ENCODE measurements at places on chromosomes 16 and 17. TPM values are rescaled to one million over a fixed set of nuclear protein-coding genes. Genes with fewer than 3 reads are reported as not detected.
A peak's percentile ranks its signal among the peaks of the same experiment; 100 is the strongest.

- H3K27me3 ChIP-seq: peaks cover 2% of the 10 kb centered on the region
- no peak overlapping the region for H3K27ac ChIP-seq
- no peak overlapping the region for H3K4me3 ChIP-seq
- H3K4me1 ChIP-seq: no peaks in the 10 kb centered on the region
- H3K36me3 ChIP-seq: no peaks in the 10 kb centered on the region
Measured at GRCh38 chr17:14321980-14322776, 21.3 kb downstream of the HS3ST3B1 start.

DNA sequence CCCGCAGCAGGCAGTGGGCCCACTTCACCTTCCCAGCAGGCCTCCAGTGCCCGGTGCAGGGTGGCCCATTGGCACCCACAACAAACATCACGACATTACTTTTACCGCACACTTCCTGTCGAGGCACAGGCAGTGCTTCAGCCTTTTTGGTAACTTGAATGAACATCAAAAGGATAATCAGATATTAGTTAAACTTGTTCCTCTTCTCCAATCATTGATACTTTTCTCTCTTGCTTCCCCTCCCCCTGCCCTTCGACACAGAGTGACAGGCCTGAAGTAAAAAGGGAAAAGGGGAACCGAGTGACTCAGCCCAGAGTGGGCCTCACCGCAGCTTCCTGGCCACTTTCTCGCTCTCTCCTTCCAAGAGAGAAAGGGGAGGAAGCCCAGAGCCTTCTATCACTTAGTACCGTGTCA is 507.0 kb downstream of the MAF start:
- H3K27ac ChIP-seq: no peak overlapping the region
- no peak overlapping the region for H3K4me3 ChIP-seq
- DNase-seq: no peak
- no peaks in the 10 kb centered on the region for H3K36me3 ChIP-seq
- no peaks in the 10 kb centered on the region for H3K27me3 ChIP-seq
- H3K4me1 ChIP-seq: peaks cover 6% of the 10 kb centered on the region

The KRTAP4-4 gene
- polyA plus RNA-seq: not detected

DNA sequence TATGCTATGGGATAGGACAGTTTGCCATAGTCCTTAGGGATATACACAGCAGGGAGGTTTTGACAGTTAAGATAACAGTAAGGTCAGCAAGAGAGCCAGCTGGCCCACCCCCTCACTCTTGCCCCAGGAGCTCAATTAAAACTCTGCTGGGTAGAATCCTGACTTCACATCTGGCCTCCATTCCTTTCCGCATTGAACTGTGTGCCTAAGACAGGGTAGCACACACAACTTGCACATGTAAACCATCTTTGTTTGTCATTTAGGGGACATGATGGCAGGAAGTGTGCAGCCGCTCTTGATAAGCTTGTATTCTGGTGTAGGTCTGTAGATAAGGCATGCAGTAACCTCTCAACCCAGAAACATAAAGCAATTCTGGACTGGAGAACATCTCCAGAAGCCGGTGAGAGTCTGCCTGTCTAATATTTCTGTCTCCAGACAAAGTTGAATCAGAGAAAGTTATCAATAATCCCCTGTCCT is 5.2 kb downstream of the MINK1 start:
- no peaks in the 10 kb centered on the region for H3K36me3 ChIP-seq
- no peaks in the 10 kb centered on the region for H3K27me3 ChIP-seq
- H3K4me3 ChIP-seq: no peak overlapping the region
- peaks cover 15% of the 10 kb centered on the region for H3K4me1 ChIP-seq
- no peak for DNase-seq

The SLC6A2 gene
- polyA plus RNA-seq: not detected

The CCDC200 gene
- polyA plus RNA-seq: 0.14 TPM

- DNase-seq: no peak
- peaks cover 2% of the 10 kb centered on the region for H3K27me3 ChIP-seq
- no peaks in the 10 kb centered on the region for H3K4me1 ChIP-seq
- no peak overlapping the region for H3K27ac ChIP-seq
- no peak overlapping the region for H3K4me3 ChIP-seq
- H3K36me3 ChIP-seq: no peaks in the 10 kb centered on the region
Measured at GRCh38 chr17:36761203-36761950, 160.0 kb downstream of the MRM1 start.

DNA sequence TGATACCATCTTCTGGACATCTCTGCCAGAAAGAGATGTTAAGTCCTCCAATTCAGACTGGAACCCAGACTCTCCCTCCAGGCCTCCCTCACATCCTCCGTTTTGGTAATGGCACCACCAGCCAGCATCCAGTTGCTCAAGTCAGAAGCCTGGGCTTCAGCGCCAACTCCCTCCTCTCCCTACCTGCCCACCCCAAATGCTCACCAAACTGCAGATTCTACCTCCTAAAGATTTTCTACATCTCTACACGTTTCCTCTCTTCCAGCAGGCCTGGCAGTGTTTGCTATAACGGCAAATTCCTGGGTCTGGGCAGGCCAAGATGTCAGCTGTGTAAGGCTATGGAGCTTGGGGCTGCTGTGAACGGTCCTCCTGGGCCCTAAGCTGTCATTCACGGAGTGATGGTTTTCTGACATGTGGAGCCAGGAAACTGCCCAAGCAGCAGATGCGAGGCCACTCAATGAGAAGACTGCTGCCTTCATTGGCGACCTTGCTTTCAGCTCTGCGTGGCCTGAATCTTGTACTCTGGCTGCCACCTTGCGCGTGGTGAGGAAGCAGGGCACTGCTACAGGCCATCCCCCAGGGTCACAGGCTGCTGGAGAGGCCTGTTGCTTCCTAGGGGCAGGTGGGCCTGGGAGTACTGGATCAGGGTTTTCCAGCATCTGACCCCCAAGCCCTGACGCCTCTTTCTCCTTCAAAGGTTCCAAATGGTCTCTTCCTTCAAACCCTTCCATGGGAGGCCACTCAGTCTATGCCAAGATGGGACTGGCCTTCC is 37.7 kb downstream of the TBX4 start:
- no peak overlapping the region for H3K27ac ChIP-seq
- H3K27me3 ChIP-seq: no peaks in the 10 kb centered on the region
- no peak for DNase-seq
- H3K4me1 ChIP-seq: peaks cover 45% of the 10 kb centered on the region
- no peaks in the 10 kb centered on the region for H3K36me3 ChIP-seq
- no peak overlapping the region for H3K4me3 ChIP-seq

DNA sequence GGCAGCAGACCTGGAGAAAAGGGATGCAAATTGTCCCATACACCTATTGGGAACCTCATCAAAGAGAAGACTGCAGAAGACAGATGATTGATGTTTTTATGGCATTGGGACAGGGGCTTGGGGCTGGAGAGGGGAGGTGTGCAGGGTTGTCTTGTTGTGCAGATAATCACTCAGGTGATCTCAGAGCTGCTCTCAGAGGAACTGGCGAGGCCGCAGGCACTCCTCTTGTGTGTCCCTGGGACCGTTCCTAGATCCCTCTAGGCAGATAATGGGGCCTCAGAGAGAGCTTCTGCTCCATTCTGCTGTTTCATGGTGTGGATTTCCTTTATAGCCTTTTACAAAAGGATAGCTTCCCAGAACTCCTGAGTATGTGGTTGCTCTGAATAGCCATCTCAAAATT is 1.6 kb downstream of the RNF213 start:
- peak overlapping the region; percentile 95 for H3K27ac ChIP-seq
- H3K27me3 ChIP-seq: no peaks in the 10 kb centered on the region
- no peak for DNase-seq

- H3K4me1 ChIP-seq: peaks cover 31% of the 10 kb centered on the region
- H3K36me3 ChIP-seq: no peaks in the 10 kb centered on the region
- no peak overlapping the region for H3K4me3 ChIP-seq
- no peak for DNase-seq
- H3K27ac ChIP-seq: no peak overlapping the region
- no peaks in the 10 kb centered on the region for H3K27me3 ChIP-seq
Measured at GRCh38 chr16:80063031-80063712, 462.6 kb upstream of the MAF start.

DNA sequence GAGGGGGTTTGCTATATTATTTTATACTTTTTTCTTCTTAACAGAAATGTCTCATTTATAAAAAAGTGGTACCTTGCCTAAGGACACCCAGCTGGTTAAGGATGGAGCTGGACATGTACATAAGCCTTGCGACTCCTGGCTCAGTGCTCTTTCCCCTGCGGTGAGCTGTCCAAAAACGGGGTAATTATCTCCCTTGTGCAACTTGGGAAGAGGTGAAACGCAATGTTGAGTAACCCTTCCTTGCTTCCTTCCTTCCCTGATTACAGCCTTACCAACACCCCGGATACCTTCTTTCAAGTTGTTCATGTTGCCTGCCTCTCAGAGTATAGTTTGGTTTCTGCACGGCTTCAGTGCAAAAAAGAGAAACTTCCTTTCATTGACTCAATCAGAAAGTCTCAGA is 94.1 kb upstream of the XYLT1 start:
- no peak for DNase-seq
- no peak overlapping the region for H3K27ac ChIP-seq
- no peak overlapping the region for H3K4me3 ChIP-seq
- no peaks in the 10 kb centered on the region for H3K4me1 ChIP-seq

The TGFB1I1 gene
- polyA plus RNA-seq: 25.1 TPM

- no peaks in the 10 kb centered on the region for H3K27me3 ChIP-seq
- no peaks in the 10 kb centered on the region for H3K4me1 ChIP-seq
- peak overlapping the region; percentile 38 for H3K27ac ChIP-seq
- no peaks in the 10 kb centered on the region for H3K36me3 ChIP-seq
Measured at GRCh38 chr16:66898207-66898606, 17.9 kb downstream of the PDP2 start.

- H3K4me3 ChIP-seq: no peak overlapping the region
- peaks cover 52% of the 10 kb centered on the region for H3K4me1 ChIP-seq
- no peaks in the 10 kb centered on the region for H3K27me3 ChIP-seq
- peak; percentile 51 for DNase-seq
- no peaks in the 10 kb centered on the region for H3K36me3 ChIP-seq
- H3K27ac ChIP-seq: peak overlapping the region; percentile 2
Measured at GRCh38 chr16:49663081-49664065, 192.5 kb downstream of the ZNF423 start.

The SOX15 gene
- 1.1 TPM for polyA plus RNA-seq

The DOC2B gene
- 5.5 TPM for polyA plus RNA-seq

The KRT35 gene
- not detected for polyA plus RNA-seq

The SHISA6 gene
- 0.03 TPM for polyA plus RNA-seq

- DNase-seq: no peak
- no peaks in the 10 kb centered on the region for H3K27me3 ChIP-seq
- H3K4me1 ChIP-seq: no peaks in the 10 kb centered on the region
- H3K36me3 ChIP-seq: no peaks in the 10 kb centered on the region
Measured at GRCh38 chr17:32903774-32904673, 23.9 kb upstream of the TMEM98 start.

GRCh38 chr17:77649717-77650211 is 308.7 kb upstream of the TNRC6C start:
- H3K27me3 ChIP-seq: no peaks in the 10 kb centered on the region
- no peaks in the 10 kb centered on the region for H3K4me1 ChIP-seq
- no peak overlapping the region for H3K4me3 ChIP-seq
- no peak for DNase-seq

The SSTR5 gene
- polyA plus RNA-seq: not detected

DNA sequence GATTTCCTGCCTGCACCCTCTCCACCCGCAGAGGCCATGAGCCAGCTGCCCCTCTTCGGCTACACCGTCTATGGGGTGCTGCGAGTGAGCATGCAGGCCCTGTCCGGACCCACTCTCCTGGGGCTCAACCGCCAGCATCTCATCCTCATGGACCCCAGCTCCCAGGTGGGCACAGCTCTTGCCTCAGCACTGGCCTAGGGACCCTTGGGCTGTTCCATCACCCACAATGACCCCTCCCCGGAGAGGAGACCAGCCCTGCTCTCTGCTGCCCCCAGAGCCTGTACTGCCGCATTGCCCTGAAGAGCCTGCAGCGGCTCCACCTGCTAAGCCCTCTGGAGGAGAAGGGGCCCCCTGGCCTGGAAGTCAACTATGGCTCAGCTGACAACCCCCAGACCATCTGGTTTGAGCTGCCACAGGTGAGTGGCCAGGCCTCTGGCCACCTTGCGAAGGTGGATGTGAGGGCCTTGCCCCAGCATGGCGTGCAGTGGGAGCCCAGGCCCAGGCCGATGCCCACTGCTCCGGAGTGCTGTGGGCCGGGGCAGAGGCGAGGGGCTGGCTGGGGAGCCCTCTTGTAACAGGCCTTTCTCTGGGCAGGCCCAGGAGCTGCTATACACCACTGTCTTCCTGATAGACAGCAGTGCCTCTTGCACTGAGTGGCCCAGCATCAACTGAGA is 7.3 kb upstream of the SMIM5 start:
- no peak overlapping the region for H3K27ac ChIP-seq
- no peak overlapping the region for H3K4me3 ChIP-seq
- DNase-seq: peak; percentile 21
- peaks cover 1% of the 10 kb centered on the region for H3K36me3 ChIP-seq

DNA sequence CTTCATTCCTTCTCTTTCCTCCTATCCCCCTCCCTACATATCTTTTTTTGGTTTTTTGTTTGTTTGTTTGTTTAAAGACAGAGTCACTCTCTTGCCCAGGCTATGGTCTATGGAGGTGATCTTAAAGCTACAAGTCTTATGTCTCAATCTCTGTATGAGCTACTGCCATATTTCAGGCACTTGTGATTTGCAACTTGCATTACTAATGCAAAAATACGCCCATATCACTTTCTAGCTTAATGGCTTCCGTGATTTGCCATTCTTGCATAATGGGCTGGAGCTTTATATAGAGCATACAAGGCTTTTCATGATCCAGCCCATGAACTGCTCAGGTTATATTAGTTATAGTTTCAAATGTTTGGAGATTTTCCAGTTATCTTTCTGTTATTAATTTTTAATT is 7.5 kb downstream of the CFAP97D1 start:
- DNase-seq: no peak
- no peaks in the 10 kb centered on the region for H3K36me3 ChIP-seq
- no peak overlapping the region for H3K27ac ChIP-seq

The CDH1 gene
- polyA plus RNA-seq: 59.2 TPM

- no peaks in the 10 kb centered on the region for H3K4me1 ChIP-seq
- H3K27me3 ChIP-seq: no peaks in the 10 kb centered on the region
- no peak overlapping the region for H3K27ac ChIP-seq
- H3K4me3 ChIP-seq: no peak overlapping the region
- DNase-seq: no peak
Measured at GRCh38 chr16:69302301-69302700, 8.8 kb upstream of the VPS4A start.

The CDK12 gene
- polyA plus RNA-seq: 16.9 TPM

The DNAH17 gene
- 1.1 TPM for polyA plus RNA-seq

DNA sequence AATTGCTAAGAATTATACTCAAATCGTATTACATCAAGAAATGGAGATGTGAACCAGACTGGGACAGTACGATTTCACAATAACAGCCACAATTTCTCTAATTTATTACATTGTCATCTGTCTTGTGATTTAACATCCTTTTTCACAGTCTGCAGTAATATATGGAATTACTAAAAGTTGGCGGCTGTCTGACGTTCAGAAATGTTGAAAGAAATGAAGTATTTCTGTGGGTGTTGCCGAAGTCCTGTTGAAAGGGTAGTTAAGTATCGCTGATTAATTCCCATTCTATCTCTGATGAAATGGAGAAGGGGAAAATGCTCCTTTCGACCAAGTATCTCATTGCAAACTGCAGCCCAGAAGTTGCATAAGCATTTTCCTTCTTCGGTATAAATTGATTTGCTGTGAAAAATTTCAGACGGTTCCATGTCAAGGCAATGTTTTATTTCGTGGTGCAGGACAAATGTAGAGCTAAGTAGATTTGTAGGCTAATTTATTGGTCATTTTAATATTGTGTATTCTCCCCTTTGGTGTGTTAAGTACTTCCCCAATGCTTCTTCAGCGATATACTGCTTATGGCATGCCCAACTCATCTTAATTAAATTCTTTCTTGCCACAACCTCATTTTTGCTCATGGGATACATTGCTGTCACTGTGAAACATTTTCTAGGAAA is 775.2 kb upstream of the RBFOX1 start:
- DNase-seq: no peak
- H3K4me1 ChIP-seq: no peaks in the 10 kb centered on the region
- H3K27me3 ChIP-seq: no peaks in the 10 kb centered on the region

The KRTAP3-2 gene
- not detected for polyA plus RNA-seq

The CCL7 gene
- polyA plus RNA-seq: 44.9 TPM

The RNF112 gene
- polyA plus RNA-seq: 3.6 TPM

All from lung (tissue), 17 donors.